ENCODE measurements at places on chromosomes 5 and 9.

DNA sequence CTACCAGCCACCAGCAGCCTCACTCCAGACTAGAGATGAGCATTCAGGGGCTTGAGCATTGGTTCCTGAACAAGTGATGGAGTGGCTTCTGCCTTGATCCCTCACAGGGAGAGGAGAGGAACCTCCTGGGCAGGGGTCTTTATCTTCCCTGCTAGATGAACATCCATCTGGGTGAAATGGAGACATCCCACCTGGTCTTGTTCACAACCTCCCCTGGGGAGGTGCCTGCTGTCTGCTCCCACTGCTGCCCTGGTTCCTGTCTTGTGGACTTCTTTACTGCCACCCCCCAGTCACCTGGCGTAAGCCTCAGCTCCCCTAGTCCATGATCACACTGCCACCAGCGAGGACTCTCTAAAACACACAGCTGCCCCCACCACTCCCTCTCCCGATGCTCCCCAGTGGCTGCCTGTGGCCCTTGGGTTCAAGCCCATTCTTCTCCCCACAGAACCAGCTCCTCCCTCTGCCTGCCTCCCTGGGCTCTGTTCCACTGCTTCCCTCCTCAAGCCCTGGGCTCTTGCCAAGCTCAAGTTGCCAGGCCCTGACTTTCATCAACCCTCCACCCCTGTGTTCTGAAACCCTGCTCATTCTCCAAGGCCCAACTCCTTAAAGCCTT is 51.5 kb downstream of the COL15A1 start:
- no peak for DNase-seq

GRCh38 chr5:131209506-131210150 is 38.9 kb downstream of the LYRM7 start:
- DNase-seq: peak; percentile 41

- no peak for DNase-seq
Measured at GRCh38 chr9:110114859-110115201, 93.1 kb downstream of the C9orf152 start.

DNA sequence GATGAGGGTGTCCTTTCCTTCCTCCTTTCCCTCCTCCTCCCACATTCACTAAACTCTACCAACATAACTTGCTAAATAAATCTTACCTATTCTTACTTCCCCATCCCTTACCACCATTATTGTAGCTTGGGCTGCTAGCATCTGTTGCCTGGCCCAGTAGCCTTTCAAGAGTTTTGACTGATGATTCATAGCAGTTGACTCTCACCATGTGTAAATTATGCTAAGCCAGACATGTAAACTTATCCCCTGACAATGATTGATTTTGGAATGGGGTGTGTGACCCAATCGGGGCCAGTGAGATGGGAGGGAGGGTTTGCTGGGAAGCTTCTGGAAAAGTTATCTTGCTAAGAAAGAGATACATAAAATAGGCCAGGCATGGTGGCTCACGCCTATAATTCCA is 161.8 kb upstream of the SPRY4 start:
- no peak for DNase-seq
